ELF-1 (cell line): ENCODE measurements at places on chromosomes 7 and 10.

- DNase-seq: no peak
These were observed 213.1 kb downstream of the MAGI2 start for GRCh38 chr7:79240413-79240812.

DNA sequence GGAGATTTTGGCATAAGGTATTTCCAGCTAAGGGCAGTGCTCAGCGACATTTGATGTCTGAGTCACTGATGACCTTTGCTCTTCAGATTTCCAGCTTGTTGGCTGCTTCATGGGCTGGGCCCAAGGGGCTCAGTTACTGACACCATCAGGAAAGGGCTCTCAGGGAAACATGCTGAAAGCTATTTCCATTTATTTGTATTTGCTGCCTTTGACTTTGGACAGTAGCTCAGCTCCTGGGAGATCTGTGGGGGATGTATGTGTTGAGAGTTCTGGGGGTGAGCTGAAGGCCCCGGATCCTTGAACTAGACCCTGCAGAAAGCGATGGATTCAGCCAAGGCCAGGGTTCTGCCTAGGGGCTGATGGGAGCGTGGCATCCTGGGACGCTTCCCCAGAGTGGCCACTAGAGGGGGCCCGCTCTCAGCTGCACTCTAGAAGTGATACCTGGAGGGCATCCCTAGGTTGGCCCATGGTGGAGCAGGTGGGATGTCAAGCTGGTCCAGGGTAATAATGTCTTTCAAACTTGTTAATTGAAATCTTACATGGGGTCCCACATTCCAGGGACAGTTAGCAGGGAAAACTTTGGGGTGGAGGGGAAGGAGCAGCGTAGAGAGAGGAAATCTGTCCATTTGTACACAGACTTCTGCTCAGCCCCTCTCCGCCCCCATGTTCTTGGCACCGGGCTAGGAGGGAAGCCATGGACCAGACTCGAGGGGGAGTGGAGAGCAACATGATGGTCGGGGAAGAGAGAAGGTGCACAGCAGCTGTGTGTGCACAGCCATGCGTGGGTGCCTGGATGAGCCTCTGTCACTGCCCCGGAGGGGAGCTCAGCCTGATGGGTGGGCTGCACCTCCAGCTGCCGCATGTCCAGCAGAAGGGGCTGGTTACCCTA, 3.0 kb upstream of the BTBD16 start:
- DNase-seq: peak; percentile 81

GRCh38 chr7:143315776-143316175, at the start of gene CLCN1:
Gene CLCN1 (plus strand): TSS chr7:143316111. CDS start chr7:143316213, 102 bp downstream.
- no peak for DNase-seq

- DNase-seq: peak; percentile 83
These were observed 190.4 kb downstream of the SKIDA1 start for GRCh38 chr10:21334891-21335696.

GRCh38 chr7:84792231-84792893, 394.5 kb downstream of the SEMA3D start:
- no peak for DNase-seq

DNA sequence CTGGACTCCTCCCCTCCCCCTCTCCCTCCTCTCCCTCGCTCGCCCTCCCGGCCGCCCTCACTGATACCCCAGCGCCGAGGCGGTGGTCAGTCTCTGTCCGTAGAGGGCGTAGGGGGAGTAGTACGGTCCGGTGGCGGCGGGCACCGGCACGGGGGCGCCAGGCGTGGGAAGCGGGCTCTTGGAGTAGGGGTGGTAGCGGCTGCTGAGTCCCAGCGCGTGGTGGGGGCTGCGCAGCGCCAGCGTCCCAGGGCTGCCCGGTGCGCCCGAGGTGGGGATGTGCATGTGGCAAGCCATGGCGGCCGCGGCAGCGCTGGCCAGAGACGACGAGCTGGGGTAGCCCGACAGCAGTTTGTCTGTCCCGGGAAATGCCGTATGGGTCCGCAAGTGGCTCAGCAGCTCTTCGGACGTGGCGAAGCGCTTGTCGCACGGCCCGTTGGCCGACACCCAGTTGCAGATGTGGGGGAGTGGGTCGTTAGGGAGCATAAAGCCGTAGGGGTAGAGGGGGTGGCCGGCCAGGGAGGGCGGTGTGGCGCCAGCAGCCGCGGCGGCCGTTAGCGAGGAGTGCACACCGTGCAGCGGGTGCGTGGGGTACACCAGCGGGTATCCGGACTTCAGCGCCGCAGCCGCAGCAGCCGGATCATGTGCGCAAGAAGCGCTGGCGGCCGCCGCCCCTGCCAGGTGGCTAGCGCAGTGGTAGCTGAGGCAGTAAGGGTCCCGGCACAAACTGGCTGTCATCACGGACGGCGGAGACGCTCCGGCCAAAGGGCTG, 2.7 kb downstream of the ZNF503 start:
- DNase-seq: peak; percentile 64

GRCh38 chr7:74505471-74506324, 52.0 kb downstream of the GTF2IRD1 start:
- DNase-seq: no peak

DNA sequence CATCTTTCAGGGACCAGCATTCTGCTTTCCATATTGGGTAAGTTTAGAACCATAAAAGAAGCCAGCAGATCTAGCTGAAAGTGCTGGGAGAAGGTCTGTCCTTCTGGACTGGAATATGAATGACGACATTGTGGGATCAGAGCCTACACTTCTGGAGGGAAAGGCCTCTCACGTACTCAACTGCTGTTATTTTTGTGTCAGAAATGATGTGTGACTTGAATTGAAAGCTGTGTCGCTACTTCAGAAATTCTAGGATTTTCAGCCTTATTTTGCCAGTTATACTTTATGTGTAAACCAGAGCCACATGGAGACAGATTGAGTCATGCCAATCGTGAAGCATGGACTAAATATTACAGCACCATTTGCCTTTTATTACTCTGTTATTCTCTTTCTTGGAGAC, 231.0 kb downstream of the KIAA1217 start:
- no peak for DNase-seq

DNA sequence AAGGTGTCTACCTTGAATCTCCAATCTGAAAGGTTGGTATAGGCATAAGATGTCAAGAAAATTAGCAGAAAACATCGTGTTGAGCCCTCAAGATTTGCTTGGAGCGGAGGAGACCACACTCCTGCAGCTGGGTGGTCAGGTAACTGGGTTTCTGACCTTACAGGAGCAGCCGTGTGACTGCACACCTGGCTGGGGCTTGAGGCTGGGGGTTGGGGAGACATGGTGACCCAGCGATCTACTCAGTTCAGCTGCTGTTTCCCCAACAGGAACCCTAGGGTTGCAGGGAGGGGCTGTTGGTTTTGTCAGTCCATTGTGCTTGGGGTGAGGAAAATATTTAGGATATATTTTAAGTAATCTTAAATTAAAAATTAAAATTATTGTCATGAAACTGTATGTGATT, 147.0 kb upstream of the ZNF32 start:
- no peak for DNase-seq

DNA sequence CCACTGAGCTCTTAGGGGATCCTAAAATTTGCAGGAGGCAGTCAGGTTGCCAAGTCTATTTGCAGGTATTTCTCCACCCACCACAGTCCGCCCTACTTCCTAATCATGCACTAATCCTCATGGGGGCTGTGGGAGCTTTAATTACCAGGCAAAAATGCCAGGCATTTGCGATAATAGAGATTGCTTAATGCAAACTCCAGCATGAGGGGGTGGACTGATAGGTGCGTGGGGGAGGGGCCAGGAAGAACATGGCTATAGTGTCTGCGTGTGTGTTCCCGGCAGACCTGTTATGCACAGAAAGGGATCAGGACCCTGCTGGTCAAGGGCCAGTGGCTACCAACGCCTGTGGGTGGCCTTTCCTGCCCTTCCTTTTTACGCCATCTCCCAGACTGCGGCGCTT, 15.6 kb upstream of the AQP1 start:
- DNase-seq: peak; percentile 58

GRCh38 chr10:78589687-78590086, 479.1 kb upstream of the ZMIZ1 start:
- DNase-seq: no peak

DNA sequence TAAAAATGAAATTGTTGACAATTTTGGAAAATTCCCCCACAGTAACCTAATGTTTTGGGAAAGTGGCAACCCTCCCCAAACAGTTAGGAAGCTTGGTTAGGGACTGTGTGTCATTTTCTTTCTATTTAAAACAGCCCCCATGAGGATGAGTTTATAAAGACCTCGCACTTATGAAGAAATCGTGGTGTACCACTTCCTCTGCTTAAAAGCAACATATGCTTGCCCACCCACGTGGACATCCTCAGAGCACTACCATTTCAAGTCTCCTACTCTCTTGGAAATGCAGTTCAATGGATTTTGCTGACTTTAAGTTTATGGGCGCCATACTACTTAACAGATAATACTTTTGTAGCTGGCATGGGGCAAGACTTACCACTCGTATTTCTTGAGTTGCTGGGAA, 223.8 kb downstream of the DYNC1I1 start:
- DNase-seq: no peak

GRCh38 chr7:112416127-112416526, 34.1 kb upstream of the IFRD1 start:
- no peak for DNase-seq

GRCh38 chr7:105637755-105638154, 56.5 kb upstream of the EFCAB10 start:
- no peak for DNase-seq

GRCh38 chr10:71463111-71463510, 66.4 kb downstream of the CDH23 start:
- no peak for DNase-seq

DNA sequence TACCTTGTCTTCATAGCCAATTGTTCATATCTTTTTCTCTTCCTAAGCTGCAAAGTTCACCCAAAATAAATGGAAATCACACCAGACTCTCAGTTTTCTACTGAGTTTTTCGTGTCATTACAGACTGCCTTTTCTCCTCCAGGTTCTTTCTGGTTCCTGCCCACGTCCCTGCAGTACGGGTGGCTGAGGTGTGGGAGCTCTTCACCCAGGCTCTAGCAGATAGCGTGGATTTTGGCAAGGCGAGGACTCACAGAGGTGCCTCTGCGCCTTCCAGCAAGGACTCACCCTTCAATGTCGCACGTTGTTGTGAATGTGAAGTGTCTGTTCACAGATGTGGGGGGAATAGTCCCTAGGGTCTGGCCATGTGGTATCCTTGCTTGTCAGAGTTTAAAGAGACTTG, 71.6 kb downstream of the ABCA13 start:
- DNase-seq: no peak

GRCh38 chr10:68559841-68560185, 324 bp upstream of the TET1 start:
- no peak for DNase-seq

- no peak for DNase-seq
These were observed 25.7 kb upstream of the C1GALT1 start for GRCh38 chr7:7156663-7157062.
